ENCODE measurements at places on chromosomes 3 and 15. TPM values are rescaled to one million over a fixed set of nuclear protein-coding genes. Genes with fewer than 3 reads are reported as not detected.

SPINK8 gene
- not detected for total RNA-seq

DNA sequence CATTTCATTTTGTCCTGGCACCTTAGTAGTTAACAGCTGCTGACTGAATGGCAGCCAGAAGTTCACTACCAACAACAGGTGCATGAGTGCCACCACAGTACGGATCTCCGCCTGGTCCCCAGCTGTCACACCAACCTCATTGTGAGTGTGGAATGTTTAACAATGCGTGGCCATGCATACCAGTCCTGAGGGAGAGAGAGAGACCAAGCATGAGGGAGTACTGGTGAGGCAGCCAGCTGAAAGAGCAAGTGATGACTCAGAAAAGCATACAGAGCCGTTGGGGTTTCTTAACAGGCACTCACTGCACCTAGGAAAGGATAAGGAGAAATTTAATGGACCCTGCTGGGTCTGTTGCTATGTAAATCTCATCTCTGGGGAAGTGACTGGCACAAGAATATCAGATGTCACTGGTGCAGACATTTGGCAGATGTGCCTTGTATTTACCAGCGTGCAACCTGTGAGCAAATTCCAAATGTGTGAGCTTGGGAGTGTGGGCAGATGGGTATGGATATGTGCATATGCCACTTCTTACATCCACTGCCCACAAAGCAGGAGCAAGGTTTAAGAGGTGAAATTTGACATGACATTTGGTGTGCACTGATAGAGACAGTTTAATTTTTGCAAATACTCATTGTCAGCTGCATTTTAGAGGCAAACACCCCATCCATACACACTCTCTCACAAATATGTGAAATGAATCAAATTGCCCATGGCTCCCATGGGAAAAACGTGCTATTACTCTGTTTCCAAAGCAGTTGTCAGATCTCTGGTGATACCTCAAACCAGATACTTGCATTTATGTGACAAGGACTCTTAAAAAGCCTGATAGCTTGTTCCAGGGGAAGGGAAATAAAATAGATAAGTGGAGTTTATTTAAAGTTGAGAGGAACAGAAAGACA, 245.2 kb upstream of the ARPP21 start:
- DNase-seq, result no peak

- DNase-seq, result no peak
Observed at GRCh38 chr3:117010318-117010717, 300.7 kb downstream of the TUSC7 start.

GRCh38 chr15:94673801-94674200, 442.4 kb downstream of the MCTP2 start:
- DNase-seq, result no peak

GRCh38 chr15:78390826-78391225, 47.2 kb upstream of the IREB2 start:
- no peak for DNase-seq

DNA sequence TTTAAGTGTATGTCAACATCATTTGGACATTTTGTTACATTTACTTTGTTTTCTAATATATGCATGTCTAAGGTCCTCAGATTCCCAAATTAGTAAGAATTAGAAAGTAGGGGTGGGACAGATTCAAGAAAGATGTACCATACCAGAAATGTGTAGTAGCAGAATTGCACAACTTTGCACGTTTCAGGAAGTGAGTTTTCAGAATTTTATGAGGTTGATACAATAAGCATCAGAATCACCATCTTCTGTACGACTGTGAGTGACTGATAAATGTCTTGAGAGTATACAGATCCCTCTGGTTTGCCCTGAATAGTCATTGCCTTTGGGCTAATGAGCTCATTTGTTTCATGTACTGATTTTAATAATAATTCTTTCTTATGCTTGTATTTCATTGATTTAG, 9.3 kb downstream of the ARIH2 start:
- DNase-seq, result no peak
